H4 (cell line): ENCODE measurements at places on chromosomes 3 and 15.

- no peak for DNase-seq
Observed at GRCh38 chr3:164655462-164655861, 422.8 kb downstream of the SI start.

DNA sequence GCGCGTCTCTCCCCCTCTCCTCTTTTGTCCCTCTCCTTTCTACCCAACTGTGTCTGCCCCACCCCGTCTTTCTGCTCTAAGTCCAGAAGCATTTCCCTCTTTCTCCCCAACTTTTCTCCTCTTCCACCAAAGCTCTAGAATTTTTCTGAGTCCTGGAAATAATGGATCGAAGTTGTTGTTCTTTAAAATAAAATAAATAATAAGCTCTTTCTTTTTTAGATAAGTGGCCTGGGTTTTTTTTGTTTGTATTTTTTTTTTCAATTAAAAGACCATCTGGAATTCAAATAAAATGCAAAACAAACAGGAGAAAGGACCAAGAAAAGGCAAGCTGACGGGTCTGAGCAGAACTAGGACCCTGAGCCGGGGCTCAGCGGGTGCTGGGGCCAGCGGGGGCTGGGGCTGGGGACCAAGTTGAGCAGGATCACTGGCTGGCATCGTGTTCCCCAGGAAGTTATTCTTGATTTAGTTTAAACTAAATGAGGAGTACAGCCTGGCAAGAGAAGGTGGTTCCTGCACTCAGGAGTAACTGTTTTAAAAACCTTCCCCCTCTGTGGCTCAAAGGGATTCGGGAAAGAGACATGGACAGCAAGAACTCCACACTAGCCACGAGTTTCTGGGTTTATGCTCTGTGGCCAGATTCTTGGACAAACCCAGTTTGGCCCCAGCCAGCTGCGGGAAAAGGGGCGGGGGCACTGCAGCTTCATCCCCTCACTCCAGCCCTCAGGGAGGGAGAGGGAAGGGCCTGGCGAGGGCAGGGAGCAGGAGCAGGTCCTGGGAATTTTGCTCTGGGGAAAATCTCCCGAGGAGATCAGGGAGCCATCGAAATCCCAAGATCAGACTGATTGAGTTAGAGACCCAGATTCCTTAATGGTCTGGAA lies 8.4 kb downstream of the GATA2 start:
- DNase-seq: no peak

DNA sequence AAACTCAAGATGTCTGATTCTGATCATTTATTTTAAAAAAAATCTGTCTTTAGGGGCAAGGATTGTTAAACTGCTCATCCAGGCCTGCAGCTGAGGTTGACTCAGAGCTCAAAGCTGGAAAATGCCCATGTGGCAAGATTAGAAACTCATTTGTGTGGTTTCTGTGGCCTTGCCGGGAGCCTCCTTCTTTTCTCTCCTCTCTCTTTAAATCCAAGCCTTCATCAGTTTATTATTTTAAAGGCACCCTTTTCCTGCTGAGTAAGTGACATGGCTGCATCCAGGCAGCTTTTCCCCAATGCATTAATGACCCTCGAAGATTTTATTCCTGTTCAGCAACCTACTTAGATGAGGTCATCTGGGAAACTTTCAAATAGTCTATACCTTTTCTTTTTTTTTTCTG lies 221.3 kb upstream of the CDIN1 start:
- DNase-seq: peak; percentile 74

DNA sequence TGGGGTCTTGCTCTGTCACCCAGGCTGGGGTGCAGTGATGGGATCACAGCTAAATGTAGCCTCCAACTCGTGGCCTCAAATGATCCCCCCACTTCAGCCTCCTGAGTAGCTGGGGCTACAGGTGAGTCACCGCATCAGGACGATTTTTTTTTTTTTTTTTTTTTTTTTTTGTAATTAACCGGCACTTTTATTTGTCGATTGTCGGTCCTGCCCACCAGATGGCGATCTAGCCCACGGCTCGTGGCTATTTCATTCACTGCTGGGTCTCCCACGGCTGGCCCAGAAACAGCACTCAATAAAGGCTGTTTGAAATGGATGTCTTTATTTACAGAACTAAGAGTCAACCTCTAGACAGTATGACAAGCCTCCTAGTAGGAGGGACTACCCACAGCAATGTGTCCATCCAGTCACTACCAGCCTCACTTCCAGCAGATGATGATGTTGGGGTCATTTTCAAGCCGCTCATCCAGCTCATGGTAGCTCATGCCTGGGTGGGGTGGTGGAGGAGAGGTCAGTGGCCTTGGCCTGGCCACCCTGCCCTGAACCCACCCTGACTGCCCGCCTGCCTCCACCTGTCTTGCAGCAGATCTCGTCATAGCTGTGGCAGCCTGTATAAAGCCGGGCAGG lies 1.8 kb upstream of the ZMYND10 start:
- peak; percentile 61 for DNase-seq

GRCh38 chr15:70192490-70192889 lies 94.8 kb upstream of the TLE3 start:
- no peak for DNase-seq

DNA sequence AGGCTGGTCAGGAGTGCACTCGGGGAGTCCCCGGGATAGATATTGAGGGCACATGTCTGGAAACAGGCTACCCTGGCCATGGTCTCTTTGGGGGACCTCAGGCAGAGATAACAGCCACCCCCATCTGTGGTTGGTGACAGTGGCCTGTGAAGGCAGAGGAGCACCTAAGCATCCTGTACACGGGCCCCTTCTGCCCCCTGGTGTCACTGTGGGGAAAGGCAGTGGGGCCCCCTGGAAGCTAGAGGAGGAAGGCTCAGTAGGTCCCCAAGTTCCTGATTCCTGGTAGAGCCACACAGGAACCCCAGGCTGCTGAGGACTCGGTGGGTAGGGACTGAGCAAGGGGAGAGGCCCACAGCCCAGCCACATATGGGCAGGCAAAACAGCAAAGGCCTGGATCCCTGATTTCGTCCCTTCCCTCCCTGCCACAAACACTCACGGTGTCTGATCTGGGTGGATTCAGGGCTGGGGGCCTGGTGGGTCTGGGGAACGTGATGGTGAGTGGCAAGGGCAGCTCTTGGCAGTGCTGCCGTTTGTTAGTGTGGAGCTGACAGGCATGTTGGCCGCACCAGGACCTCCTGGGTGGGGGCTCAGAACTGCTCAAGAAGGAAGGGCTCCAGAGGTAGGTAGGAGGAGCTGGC lies 14.1 kb upstream of the CXCR6 start:
- DNase-seq: no peak

- DNase-seq: no peak
Observed at GRCh38 chr15:81514725-81515124, 140.7 kb upstream of the TMC3 start.

DNA sequence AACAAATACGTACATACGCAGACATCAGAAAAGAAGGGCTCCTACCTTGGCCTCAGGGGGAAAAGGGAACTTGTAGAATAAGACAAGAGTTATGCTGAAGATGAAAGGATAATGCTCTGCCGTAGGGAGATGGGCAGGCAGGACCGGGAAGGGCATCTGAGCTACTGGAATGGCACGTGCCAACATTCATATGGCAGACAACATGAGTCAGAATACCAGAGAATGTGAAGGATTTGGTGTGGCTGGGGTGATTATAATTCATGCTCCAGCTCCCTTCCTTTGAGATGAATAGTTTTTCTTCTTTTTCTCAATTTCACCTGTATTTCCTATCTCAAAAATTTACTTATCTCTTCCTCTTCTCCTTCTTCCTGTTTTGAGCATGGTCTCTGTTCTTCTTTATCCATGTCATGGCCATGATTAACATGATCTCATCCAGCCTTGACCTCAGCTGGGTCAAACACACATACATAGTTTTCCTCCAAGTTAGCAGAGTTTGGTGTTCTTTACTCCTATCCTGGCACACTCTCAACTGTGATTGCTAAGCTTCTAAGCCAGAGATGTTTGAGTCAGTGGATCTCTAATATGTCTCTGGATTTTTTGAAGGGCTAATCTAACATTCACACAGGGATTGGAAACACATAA lies 507.0 kb downstream of the FOXP1 start:
- no peak for DNase-seq

DNA sequence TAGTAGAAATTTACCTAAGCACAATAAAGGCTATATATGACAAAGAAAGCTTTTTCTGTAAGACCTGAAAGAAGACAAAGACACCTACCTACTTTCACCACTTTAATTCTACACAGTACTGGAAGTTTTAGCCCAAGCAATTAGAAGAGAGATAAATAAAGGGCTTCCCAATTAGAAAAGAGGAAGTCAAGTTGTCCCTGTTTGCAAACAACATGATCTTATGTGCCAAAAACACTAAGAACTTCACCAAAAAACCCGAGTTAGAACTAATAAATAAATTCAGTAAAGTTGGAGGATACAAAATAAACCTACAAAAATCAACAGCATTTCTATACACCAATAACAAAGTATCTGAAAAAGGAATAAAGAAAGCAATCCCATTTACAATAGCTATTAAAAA lies 190.9 kb downstream of the NR2F2 start:
- DNase-seq: no peak

DNA sequence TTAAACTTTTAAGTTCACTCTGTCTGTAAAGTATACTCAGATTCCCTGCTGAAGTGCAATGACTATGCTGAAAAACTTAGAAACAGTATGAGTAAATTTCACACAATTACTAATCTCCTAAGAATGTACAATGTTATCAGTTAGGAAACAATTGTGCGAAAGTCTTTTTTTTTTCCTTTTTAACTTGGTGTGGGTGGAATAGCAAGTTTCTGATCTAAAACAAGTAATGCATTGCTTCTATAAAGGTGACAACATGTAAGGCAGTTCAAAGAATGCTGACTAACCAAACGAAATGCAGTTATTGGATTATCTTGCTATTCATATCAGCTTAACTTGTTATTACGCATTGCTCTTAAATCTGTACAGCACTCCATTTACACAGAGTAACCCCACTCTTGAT lies 19.3 kb upstream of the SLC12A8 start:
- DNase-seq: peak; percentile 23

- no peak for DNase-seq
Observed at GRCh38 chr3:115859002-115859807, 235.9 kb downstream of the GAP43 start.

DNA sequence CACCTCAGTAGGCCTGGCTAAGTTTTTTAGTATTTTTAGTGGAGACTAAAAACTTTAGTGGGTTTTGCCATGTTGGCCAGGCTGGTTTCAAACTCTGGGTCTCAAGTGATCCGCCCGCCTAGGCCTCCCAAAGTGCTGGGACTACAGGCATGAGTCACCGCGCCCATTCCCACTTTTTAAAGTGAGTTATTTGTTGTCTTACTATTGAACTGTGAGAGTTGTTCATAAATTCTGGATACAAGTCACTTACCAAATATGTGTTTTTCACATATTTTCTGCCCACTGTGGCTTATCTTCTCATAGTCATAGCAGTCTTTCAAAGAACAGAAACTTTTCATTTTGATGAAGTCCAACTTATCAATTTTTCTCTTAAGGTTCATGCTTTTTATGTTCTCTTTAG lies 29.9 kb upstream of the SPSB4 start:
- DNase-seq: no peak

GRCh38 chr15:66077320-66077663 lies 176.3 kb downstream of the MEGF11 start:
- no peak for DNase-seq

DNA sequence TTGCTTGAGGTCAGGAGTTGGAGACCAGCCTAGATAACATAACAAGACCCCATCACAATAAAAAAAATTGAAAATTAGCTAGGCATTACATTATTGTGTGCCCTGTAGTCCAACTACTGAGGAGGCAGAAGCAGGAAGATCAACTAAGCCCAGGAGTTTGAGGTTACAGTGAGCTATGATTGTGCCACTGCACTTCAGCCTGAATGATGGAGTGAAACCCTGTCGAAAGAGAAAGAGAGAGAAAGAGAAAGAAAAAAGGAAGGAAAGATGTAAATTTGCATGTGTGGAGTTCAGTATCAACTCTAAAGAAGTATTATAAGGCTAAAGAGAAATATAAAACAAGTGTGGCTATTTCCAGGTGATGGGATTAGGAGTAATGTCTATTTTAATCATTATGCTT lies 661.4 kb downstream of the RBMS3 start:
- no peak for DNase-seq

DNA sequence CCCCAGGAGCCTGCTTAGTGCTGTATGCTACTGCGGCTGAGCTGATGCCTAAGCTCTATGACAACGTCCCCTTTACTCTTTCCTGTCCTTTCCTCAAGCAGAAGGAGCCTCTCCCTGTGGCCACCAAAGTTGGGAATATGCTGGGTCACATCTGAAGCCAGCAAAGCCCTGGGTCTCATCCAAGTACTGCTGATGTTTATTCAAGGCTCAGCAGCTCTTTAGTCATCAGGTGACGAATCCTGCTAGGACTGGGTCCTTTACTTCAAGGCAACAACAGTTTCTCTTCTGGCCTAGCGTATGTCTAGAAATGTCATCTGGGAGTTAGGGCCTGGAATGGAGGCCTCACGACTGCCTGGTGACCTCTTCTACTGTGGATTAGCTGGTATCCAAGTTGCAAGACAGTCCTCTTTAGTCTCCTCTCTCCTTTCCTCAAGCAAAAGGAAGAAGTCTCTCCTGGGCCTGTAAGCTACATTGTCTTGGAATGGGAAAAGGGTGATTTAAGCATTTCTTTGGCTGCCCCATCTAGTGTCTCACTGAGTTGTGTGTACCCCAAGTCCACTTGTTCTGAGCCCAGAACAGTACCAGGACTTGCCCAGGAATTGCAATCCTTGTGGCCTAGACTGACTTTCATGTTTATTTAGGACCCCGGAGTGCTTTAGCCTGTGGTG lies 63.9 kb downstream of the TNFAIP8L3 start:
- peak; percentile 91 for DNase-seq

- no peak for DNase-seq
Observed at GRCh38 chr15:63243776-63244175, 33.6 kb upstream of the APH1B start.

GRCh38 chr3:59422312-59422711 lies 372.5 kb upstream of the CFAP20DC start:
- DNase-seq: no peak

DNA sequence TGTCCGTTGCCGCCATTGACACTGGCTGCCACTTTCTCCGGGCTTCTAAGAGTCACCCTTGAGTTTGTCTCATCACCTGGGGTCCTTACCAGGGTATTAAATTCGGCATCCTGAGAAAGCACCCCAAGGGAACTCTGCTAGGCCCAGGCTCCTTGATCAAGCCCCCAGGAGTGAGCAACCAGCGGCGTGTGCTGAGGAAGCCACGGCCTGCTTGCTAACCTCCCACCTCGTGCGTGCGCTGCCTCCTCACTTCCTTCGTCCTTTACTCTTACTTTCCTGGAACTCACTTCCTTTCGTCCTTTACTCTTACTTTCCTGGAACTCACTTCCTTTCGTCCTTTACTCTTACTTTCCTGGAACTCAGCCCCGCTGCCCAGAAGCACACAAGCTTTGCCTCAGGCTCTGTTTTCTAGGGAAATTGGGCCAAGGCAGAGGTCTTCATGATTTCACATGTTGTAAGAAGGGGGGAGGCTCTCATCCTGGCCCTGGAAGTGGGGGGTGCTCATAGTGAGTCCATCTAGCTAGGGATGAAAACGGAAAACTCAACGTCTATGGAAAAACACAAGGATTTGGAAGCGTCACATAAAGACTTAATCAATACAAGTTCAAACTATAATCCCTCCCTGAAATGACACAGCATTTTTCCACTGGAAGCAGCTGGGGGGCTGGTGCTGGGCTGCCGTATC lies 36.7 kb upstream of the BDH1 start:
- DNase-seq: no peak
